ENCODE measurements at places on chromosomes 1 and 21. TPM values are rescaled to one million over a fixed set of nuclear protein-coding genes. Genes with fewer than 3 reads are reported as not detected.

The PKP1 gene
- total RNA-seq = 0.02 TPM

The DISP1 gene
- total RNA-seq = 1.9 TPM

The PGBD5 gene
- total RNA-seq = 0.37 TPM

The IL20 gene
- total RNA-seq = not detected

The MACO1 gene
- total RNA-seq = 8.5 TPM

The APOBEC4 gene
- total RNA-seq = not detected

The LCE2C gene
- not detected for total RNA-seq

The OLIG2 gene
- not detected for total RNA-seq

The CYP4B1 gene
- 0.16 TPM for total RNA-seq

The ALX3 gene
- total RNA-seq = not detected

The LELP1 gene
- not detected for total RNA-seq

The PLOD1 gene
- total RNA-seq = 85.0 TPM

The DENND2C gene
- 0.50 TPM for total RNA-seq

The RNF186 gene
- total RNA-seq = not detected

Measured in A549 treated with Mapracorat at 1 μM for 4 hours (cell line).